ENCODE measurements at places on chromosomes 16 and 17.

DNA sequence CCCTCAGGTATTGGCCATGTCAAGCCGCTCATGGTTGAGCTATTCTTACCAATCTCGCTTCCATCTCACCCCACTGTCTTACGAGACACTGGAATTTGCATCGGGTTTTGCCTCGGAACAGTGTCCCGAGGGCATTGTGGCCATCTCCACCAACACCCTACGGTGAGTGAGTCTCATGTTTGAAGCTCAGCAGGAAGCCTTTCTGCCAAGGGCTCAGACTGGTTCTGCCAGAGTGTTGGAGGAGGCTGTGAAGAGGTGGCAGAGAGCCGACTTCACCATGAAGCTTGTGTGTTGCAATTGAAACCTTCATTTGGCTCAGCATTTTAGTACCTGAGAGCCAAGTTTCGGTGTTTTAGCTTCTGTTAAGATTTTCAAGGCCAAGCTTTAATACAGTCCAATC is 38.0 kb downstream of the SF3B3 start:
- no peak overlapping the region for H3K4me3 ChIP-seq
- peaks cover 100% of the 10 kb centered on the region for H3K36me3 ChIP-seq
- H3K27ac ChIP-seq: no peak overlapping the region
- no peaks in the 10 kb centered on the region for H3K4me1 ChIP-seq
- DNase-seq: no peak

DNA sequence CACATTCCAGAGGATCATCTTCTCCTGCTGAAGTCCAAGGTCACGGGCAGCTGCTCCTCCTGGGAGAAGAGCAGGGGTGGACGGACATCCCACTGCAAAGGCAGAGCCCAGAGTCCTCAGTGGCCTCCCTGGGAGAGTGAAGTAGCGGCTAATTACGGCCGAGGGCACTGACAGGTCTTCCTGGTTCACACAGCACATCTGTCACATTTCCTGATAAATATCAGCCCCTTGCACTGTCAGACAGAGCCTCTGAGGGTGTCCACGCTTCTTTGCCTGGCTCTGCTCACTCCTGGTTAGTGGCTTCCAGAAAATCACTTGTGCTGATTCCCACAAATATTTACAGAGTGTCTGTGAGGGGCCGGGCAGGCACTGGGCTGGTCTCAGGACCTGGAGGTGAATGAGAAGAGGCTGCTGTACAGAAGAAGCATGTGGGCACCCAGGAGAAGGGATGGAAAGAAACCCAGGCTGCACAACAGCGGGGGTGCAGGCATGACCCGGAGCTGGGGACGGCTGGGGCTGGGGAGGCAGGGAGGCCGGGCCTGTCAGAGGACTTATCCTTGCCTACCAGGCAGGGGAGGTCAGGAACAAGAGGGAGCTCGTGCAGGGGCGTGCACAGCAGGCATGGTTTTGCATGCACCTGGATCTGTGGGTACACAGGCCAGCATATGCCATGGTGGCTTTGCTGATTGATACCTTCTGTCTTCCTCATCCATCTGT is 258.2 kb upstream of the TNRC6C start:
- no peak overlapping the region for H3K27ac ChIP-seq
- peaks cover 64% of the 10 kb centered on the region for H3K27me3 ChIP-seq
- DNase-seq: no peak
- no peak overlapping the region for H3K4me3 ChIP-seq

DNA sequence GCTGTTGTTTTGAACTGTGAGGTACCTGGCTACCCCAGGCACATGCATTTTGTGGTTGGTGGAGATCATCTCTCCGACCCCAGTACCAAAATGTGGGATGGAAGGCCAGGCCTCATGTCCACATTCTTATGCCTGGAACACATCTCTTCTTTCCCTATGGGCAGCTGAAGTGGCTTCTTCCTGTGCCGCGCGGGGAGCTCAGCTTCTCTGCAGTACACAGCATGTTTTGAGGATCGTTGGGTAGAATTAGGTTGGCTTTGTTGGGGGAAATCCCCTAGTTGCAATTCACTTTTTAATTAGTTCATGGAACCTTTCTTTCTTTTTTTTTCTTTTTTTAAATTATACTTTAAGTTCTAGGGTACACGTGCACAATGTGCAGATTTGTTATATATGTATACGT is 242.1 kb downstream of the MSI2 start:
- no peak overlapping the region for H3K27ac ChIP-seq
- H3K27me3 ChIP-seq: no peaks in the 10 kb centered on the region
- H3K36me3 ChIP-seq: no peaks in the 10 kb centered on the region
- H3K4me1 ChIP-seq: no peaks in the 10 kb centered on the region

DNA sequence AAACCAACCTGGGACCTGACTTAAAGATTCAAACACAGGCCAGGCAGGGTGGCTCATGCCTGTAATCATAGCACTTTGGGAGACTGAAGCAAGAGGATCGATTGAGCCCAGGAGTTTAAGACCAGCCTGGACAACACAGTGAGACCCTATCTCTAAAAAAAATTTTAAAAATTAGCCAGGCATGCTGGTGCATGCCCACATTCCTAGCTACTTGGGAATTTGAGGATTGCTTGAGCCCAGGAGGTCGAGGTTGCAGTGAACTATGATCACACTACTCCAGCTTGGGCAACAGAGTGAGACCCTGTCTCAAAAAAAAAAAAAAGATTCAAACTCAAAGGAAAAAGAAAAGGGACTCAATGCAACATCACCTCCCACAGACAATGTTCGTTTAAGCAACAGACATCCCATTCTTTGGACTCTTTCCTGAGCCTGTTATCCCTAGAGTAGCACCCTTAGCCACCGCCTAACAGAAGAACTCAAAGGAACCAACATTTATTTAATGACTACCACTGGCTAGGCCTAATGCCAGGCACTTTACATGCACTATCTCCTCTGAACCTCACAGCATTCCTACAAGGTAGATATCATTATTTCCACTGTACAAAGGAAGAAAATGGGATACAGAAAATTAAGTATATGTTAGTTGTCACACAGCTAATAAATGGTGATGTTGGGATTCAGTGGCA is 12.7 kb downstream of the MYO18A start:
- no peak overlapping the region for H3K4me3 ChIP-seq
- H3K27me3 ChIP-seq: no peaks in the 10 kb centered on the region
- no peak for DNase-seq
- H3K27ac ChIP-seq: no peak overlapping the region

GRCh38 chr17:63714550-63715277 is 14.8 kb upstream of the LIMD2 start:
- no peaks in the 10 kb centered on the region for H3K4me1 ChIP-seq
- no peak for DNase-seq
- H3K27me3 ChIP-seq: no peaks in the 10 kb centered on the region
- H3K27ac ChIP-seq: no peak overlapping the region
- peaks cover 29% of the 10 kb centered on the region for H3K36me3 ChIP-seq

Measured in RWPE2 (cell line).